ENCODE measurements at places on chromosomes 16 and 17.

DNA sequence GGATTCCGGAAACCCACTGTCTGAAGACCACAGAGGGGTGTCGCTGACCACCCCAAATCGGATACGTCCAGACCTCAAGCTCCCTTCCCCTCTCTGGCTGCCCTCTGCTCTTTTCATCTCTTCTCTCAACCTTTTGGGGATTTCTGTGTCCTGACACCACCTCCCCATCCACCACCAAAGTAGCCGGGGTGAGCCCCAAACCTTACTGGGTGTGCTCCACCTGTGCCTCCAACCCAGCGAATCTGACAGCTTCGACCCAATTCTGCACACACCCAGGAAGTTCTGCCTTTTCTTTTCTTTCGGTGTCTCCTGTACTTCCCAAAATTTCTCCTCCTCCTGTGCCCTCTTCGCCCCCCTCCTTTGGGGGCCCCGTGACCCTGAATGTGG is 534 bp downstream of the KCTD11 start:
- DNase-seq: no peak

- no peak for DNase-seq
Observed at GRCh38 chr17:58677194-58677880, 14.5 kb downstream of the TEX14 start.

GRCh38 chr17:55265311-55266021 is 706 bp downstream of the HLF start:
- peak; percentile 47 for DNase-seq

DNA sequence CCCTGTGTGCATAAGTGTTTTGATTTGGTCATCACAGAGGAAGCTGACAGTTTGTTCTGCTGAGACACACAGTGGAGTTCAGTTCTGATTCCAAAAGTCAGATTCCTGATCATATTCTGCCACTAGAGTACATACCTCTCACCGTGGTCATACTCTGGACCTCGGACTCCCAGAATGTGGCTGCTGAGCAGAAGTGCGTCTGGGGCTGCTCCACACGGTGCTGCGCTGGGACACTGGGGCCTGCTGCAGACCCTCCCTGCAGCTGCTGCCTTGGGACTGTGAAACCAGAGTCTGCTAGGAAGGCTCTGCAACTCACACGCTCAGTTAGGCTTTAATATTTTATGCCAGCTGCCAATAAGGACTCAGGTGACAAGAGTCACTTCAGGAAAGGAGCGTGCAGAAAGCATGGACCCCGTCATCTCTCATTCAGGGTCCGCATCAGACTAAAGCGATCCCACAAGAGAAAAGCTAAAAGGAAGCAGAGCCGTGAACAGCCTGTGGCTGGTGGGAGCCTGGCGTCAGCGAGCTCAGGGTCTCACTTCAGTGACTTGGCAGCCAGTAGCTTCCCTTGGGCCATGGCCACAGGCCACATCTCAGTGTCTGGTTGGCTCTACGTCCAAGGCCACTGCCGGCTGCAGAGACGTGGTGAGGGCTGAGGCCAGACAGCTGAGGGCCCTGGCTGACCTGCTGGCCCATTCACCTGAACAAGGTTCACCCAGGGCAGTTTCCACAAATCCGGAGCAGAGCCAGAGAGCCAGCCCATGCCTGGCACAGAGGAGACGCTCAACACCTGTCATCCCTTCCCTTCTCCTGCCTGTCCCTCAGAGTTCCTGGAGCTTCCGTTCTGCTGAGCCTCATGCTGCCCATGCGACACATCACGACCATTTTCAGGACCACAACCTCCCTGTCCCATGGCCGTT is 24.7 kb upstream of the KIFC3 start:
- no peak for DNase-seq

GRCh38 chr17:15350777-15351477 is 9.5 kb upstream of the TEKT3 start:
- no peak for DNase-seq

GRCh38 chr16:75317532-75317931 is 66.1 kb upstream of the BCAR1 start:
- DNase-seq: no peak

- DNase-seq: no peak
Observed at GRCh38 chr17:2635675-2636074, 42.2 kb downstream of the PAFAH1B1 start.

- DNase-seq: no peak
Observed at GRCh38 chr17:57357392-57357784, 101.1 kb downstream of the MSI2 start.

DNA sequence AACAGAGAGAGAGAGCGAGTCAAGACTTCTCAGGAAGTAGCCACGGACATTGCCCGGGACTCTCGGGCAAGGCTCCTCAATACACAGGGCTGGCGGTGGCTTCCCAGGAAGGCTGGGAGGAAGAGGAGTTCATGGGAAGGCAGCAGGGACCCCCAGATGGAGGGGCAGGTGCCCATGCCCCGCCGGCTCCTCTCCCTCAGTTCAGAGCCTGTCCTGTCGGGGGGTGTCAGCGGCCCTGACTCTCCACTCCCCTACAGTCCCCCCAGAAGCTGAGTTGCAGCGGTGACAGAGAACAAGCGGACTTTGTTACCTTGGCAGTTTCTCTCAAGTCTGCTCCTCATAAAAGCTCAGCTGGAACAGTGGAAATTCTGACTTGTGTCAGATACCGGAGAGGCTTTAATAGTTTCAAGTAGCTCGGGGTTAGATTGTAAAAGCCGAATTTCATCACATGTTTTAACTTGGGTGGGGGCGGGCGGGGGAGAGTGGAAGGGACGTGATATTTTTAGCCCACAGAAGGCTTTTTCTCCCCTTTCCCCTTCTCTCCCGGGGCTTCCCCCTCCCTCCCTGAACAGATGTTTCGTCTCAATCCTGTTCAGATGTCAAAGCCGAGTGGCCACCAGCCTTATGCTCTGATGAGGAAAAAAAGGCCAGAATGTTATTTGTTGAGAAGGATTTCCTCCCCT is 65.2 kb downstream of the NKD1 start:
- peak; percentile 67 for DNase-seq

DNA sequence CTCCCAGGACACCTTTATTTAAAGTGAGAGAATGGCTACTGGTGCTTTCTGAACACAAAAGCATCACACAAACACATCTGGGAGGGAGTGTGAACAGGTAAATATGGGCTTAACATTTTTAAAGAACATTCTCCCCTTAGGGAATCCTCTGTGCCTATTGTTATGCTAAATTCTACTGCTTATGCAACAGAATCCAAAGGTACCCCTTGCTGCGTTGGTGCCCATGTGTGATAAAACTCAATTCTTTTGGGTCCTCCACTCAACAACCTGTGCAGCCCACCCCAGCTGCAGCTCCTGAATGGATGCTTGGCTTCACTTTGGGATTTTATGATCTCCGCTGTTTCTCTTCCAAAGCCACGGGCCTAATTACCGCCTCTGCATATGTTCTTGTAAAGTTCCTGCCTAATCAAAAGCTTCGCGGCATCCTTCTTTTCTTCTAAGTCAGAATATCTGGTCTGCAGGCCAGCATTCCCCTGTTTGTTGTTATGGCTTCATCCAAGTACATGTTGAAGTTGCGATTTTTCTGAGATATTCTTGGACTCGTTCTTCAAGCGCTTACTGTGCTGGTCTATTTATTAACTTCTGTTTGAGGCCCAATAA is 23.9 kb downstream of the RHBDL3 start:
- DNase-seq: no peak

- DNase-seq: no peak
Observed at GRCh38 chr16:67460961-67461360, 20.0 kb downstream of the ATP6V0D1 start.

- DNase-seq: peak; percentile 71
Observed at GRCh38 chr16:84520725-84521496, 16.5 kb upstream of the MEAK7 start.

DNA sequence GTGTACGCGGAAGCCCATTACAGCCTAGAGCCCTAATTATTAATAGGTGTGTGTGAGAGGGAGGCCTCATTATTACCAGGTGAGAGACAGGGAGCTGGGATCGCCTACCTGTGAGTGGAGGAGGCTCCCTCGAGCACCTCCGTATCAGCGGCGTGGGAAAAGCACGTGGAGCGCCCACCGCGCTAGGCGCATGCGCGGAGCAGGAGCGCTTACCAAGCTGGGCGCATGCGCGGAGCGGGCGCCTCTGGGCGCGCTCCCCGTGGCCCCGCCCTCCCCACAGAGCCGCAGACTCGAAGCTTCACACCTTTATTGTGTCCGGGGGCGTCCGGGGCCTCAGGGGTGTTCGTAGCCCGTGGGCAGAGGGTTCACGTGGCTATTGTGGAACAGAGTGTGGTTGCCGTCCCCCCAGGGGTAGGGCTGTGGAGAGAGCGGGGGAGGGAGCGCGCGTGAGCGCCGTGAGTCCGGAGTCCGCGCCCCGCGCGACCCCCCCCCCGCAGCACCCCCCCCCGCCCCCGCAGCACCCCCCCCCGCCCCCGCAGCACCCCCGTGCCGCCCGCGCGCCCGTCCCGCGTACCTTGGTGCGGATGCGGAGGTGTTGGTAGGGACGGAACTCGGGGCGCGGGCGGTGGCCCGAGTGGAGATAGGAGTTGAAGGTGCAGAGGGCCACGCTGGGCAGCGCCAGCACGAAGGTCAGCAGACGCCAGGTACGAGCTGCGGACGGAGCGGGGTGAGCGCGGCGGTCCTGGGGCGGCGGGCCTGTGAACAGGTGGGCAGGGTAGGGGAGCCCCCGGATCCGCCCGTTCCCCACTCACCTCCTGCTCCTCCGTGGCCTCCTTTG is 500 bp downstream of the COX6A2 start:
- DNase-seq: peak; percentile 57

GRCh38 chr17:49977463-49978389 is 8.7 kb downstream of the DLX4 start:
- DNase-seq: no peak

DNA sequence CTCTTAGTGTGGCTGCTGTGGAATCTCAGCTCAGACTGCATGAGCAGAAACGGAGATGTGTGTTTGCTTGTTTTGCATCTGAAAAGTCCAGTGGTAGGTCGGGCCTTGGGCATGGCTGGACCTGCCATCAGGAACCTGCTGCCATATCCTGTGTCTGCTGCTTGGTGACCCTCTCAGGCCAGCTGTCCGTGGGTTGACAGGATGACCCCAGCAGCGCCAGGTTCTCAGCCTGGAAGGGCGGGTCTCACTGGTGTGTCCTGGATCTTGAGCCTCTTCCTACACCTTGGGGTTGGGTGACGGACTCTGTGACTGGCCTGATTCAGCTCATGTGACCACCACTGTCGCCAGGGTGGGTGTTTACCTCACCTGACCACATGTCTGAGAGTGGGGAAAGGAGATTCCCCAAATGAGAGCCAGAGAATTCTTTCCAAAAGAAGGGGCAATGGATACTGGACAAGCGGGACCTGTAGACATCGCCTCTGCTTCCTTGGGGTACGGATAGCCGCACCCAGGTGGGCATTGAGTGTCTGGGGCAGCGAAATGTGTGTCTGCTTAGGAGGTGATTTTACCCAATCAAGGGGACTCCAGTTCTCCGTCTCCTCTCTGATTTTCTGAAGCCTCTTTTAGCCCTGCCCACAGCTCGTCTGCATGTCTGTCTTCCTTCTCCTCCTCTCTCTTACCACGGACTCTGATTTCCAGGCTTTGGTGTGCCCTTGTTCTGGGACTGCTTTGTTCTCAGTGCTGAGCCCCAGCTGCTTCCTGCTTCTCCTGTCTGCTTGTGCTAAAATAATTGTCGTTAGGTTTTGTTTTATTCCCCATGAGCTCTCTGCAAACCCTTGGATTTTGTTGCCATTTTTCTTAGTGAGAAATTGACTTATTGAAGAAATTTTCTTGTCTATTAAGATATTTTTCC is 399.7 kb downstream of the CPPED1 start:
- no peak for DNase-seq

- peak; percentile 47 for DNase-seq
Observed at GRCh38 chr16:228151-228851, 948 bp downstream of the LUC7L start.

DNA sequence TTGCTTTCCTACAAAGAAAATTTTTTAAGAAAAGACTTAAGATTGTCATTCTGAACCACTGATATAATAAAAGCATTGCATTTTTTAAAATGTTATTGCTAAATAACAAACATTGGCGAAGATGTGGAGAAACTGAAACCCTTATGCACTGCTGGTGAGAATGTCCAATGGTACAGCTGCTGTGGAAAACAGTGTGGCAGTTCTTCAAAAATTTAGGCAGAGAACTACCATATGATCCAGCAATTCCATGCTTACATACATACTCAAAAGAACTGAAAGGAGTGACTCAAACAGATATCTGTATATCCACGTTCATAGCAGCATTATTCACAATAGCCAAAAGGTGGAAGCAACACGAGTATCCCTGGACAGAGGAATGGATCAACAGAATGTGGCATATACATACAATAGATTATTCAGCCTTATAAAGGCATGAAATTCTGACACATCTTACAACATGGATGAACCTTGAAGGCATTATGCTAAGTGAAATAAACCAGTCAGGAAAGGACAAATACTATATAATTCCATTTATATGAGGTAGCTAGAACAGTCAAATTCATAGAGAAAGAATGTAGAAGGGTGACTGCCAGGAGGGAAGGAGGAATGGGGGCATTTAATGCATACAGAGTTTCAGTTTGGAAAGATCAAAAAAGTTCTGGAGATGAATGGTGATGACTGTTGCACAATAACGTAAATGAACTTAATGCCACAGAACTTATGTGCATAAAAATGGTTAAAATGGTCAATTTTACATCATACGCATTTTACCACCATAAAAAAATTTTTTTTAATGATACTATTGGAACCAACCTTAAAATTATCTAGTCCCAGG is 92.1 kb downstream of the CACNG1 start:
- no peak for DNase-seq

DNA sequence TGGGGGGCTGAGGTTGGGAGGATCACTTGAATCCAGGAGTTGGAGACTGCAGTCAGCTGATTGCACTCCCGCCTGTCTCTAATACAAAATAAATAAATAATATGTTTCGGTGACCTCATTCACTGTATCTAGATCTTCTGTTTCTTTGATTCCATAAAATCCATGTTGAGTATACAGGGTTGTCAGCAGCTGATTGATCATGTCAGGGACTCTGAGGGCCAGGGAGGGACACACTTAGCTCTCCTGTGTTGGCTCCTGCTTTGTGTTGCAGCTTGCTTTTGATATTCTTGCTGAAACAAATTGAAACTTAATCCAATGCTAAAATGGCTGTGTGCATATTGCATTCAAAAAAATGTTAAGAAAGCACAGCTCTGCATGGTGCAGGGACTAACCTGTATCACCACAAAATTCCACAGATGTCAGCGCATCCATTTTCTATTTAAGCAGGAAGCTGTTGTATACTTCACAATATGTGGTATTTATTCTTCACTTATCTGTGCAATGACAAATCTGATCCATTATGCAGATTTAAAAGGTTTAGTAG is 454.5 kb downstream of the CDH11 start:
- no peak for DNase-seq

- peak; percentile 66 for DNase-seq
Observed at GRCh38 chr17:78041386-78042179, 83.1 kb downstream of the TNRC6C start.

DNA sequence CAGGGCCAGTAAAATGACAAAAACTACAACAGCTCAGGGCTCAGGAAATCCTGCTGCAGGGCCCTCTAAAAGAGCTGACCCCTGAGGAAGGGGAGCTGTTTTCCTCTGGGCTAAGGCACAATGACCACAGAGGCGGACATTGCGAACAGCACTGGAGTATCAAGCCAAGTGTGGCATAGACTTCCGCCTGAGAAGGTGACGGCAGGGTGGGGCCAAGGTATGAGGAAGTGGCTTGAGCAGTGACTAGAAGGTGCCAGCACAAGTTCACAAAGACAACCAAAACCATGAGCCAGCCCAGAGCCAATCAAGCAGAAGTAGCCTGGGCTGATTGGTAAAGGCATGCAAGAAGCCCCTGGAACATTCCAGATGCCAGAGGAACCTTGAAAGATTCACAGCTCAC is 13.9 kb downstream of the ERN2 start:
- no peak for DNase-seq

- DNase-seq: no peak
Observed at GRCh38 chr16:76910931-76911330, 280.1 kb upstream of the MON1B start.

GRCh38 chr17:36496018-36496789 is 9.7 kb downstream of the ZNHIT3 start:
- peak; percentile 44 for DNase-seq

All from NCI-H82 (cell line).